Stomach (tissue), 19 donors: ENCODE measurements at places on chromosomes 2 and 18. TPM values are rescaled to one million over a fixed set of nuclear protein-coding genes. Genes with fewer than 3 reads are reported as not detected.
A peak's percentile ranks its signal among the peaks of the same experiment; 100 is the strongest.

LTBP1 gene
- total RNA-seq: 42.9 TPM

CYRIA gene
- under 0.01 TPM for total RNA-seq

- H3K27me3 ChIP-seq: no peaks in the 10 kb centered on the region
- H3K27ac ChIP-seq: no peak overlapping the region
- no peak for DNase-seq
- no peak overlapping the region for H3K4me3 ChIP-seq
Measured at GRCh38 chr2:11602563-11603204, 67.3 kb downstream of the NTSR2 start.

GRCh38 chr2:57296795-57297517 lies 749.6 kb upstream of the VRK2 start:
- H3K4me3 ChIP-seq: no peak overlapping the region
- no peaks in the 10 kb centered on the region for H3K27me3 ChIP-seq
- H3K4me1 ChIP-seq: no peaks in the 10 kb centered on the region
- no peak for DNase-seq

DNA sequence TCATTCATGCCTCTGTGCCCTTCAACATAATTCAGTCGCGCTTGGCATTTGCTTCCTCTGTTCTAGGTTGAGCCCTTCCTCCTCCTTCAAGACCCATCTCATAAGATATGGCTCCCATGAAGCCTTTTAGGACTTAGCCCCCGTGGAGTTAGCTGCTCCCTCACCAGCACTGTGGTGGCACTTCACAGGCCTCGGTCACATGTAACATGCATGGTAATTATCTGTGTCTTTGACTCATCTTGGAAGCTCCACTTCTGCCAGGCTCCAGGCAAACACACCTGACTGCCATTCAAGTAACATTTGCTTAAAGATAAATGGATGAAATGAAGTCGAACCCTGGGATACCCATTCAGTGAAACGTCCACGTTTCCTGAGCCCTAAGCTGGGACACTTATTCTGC lies 484.7 kb downstream of the EIPR1 start:
- H3K27me3 ChIP-seq: no peaks in the 10 kb centered on the region
- no peak overlapping the region for H3K27ac ChIP-seq
- no peak overlapping the region for H3K4me3 ChIP-seq
- DNase-seq: no peak
- no peaks in the 10 kb centered on the region for H3K4me1 ChIP-seq
- no peaks in the 10 kb centered on the region for H3K36me3 ChIP-seq

GRCh38 chr2:200397785-200398184 lies 91.3 kb downstream of the SPATS2L start:
- DNase-seq: no peak
- no peak overlapping the region for H3K27ac ChIP-seq
- H3K4me3 ChIP-seq: no peak overlapping the region
- H3K36me3 ChIP-seq: no peaks in the 10 kb centered on the region
- H3K4me1 ChIP-seq: no peaks in the 10 kb centered on the region
- no peaks in the 10 kb centered on the region for H3K27me3 ChIP-seq

DNA sequence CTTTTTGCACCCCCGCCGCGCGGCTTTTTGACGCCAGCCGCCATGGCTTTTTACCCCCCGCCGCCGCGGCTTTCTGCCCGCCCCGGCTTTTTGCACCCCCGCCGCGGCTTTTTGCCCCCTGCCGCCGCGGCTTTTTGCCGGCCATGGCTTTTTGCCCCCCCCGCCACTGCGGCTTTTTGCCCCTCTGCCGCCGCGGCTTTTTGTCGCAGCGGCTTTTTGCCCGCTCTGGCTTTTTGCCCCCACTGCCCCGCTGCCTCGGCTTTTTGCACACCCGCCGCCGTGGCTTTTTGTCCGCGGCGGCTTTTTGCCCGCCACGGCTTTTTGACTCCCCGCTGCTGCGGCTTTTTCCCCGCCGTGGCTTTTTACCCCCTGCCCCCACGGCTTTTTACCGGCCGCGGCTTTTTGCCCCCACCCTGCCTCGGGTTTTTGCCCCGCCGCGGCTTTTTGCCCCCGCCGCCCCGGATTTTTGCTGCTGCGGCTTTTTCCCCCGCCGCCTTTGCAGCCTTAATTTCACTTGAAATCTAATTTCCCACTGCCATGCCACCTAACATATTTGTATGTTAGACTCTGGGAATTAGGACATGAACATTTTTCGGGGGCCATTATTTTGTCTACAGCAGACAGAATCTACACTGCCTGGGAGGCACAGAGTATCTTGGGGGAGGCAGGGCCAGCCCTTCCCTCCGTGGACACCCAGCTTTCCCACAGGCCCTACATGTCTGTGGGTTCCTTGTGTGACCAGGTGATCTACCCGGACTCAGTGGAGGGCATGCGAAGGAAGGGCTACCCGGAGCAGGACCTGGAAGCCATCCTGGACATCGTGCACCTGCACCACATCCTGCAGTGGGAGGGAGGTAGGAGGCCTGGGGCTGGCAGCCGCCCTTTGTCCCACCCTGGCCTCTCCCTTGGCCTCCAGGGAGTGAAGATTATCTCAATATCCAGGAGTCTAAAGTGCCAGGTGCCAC lies 3031.0 kb upstream of the TEKT4 start:
- no peaks in the 10 kb centered on the region for H3K36me3 ChIP-seq
- H3K4me1 ChIP-seq: peaks cover 8% of the 10 kb centered on the region
- H3K4me3 ChIP-seq: peak overlapping the region; percentile 38
- DNase-seq: no peak

- no peaks in the 10 kb centered on the region for H3K4me1 ChIP-seq
- no peaks in the 10 kb centered on the region for H3K36me3 ChIP-seq
- no peak overlapping the region for H3K4me3 ChIP-seq
- H3K27me3 ChIP-seq: peaks cover 20% of the 10 kb centered on the region
Measured at GRCh38 chr2:239609162-239609561, 208.3 kb upstream of the HDAC4 start.

DNA sequence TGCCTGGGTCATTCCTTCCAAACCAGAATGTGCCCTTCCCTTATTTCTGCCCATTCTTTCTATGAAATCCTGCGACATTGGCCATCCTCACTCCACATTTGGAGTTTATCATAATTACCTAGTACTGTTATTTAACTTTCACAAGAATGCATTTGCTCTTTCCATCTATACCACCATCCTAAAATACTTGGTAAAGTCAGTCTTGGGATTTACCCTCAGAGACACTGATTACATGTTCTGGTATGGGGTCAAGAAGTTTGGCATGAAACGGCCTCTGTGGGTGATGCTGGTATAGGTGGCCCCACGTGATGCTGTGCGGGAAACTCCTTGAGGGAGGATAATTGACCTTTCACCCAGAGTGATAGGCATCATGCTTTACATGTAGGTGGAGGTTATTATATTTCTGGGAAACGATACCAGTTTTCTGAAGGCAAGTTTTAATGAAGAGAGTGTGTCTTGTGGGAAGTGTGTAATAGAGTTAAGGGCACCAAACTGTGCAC lies 123.5 kb downstream of the FMNL2 start:
- no peak overlapping the region for H3K27ac ChIP-seq
- DNase-seq: no peak
- no peak overlapping the region for H3K4me3 ChIP-seq
- no peaks in the 10 kb centered on the region for H3K27me3 ChIP-seq
- no peaks in the 10 kb centered on the region for H3K36me3 ChIP-seq

DNA sequence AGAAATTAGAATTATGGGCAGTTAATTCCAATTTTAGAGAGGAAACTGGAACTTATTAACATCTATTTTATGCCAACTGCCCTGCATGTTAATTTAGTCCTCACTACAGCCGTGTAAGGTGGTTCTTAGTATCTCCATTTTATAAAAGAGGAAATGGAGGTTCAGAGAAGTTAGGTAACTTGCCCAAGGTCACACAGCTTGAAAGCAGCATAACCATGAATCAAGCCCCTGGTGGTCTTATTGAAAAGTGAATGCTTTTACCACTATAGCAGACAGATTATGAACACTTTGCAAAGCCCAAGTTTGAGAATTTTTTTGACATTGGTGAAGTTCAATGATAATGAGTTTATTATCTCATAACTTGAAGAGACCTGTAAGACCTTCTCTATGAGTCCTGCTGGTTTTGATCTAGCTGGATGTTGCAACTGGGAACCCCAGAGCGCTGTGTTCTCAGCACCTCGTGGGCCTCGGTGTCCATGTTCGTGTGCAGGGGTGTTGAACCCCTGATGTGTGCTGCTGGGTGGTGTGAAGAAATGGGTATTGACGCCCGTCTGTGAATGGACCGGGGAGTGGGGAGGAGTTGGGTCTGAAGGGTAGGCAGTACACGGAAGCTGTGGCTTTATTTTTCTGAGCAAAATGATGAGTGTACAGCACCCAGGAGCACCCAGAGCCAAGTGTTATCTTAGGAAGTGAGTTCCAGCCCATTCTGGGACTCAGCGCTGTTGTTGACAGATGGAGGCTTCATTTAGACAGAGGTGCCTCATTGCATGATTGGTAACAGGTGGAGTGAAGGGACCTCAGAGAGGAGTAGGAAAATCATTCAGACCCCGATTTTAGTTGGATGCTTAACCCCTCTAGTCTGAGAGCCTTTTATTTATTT lies 9.7 kb downstream of the GREB1 start:
- DNase-seq: no peak
- no peak overlapping the region for H3K27ac ChIP-seq
- H3K4me3 ChIP-seq: no peak overlapping the region

DNA sequence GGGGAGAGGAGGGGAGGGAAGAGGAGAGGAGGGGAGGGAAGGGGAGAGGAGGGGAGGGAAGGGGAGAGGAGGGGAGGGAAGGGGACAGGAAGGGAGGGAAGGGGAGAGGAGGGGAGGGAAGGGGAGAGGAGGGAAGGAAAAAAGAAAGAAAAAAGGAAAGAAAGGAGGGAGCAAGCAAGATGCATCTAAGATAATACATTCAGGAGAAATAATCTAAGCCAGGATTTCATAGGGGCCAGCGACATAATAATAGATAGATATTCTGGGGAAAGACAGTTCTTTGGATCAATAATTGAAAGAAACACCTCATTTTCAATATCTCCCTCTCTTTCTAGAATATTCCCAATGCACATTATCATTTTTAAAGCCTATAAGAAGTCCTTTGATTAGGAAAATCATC lies 328.9 kb upstream of the ID2 start:
- no peaks in the 10 kb centered on the region for H3K36me3 ChIP-seq
- H3K27me3 ChIP-seq: no peaks in the 10 kb centered on the region
- no peak for DNase-seq
- no peak overlapping the region for H3K27ac ChIP-seq

DNA sequence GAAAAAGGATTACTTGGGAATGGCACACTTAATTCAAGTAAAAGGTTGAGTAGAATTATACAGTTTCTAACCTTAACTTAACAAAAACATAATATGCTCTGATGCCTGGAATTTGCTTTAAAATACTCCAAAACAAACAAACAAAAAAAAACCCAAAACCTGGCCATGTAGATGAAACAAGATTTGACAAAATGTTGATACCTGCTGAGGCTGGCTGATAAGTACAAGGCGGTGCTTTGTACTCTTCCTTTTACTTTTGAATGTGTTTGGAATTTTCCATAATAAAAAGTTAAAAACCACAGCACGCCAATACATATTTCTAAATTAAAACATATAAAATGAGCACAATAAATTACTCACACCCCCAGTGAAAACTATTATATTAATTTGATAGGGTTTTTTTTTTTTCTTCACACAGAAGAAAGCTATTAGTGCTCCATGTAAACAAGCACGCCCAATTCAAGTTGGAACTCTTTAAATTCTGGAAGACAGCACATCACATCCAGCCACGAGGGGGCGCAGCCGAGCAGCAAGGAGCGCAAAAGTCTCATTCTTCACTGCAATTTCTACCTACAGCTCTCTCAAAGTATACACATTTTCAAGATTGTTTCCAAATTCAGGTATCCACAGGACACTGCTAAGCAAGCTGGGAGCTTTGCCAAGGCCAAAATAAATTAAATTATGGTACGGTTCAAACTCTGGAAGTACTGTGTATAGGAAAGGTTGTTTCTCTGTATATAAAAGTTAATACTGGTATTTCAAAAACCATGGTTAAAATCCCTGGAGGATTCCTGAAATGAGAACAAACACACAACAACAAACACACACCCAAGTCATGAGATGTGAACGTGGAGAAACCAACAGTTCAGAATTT lies 7.5 kb downstream of the SERTAD2 start:
- H3K27ac ChIP-seq: no peak overlapping the region
- no peaks in the 10 kb centered on the region for H3K27me3 ChIP-seq
- DNase-seq: peak; percentile 91
- no peak overlapping the region for H3K4me3 ChIP-seq
- peaks cover 46% of the 10 kb centered on the region for H3K4me1 ChIP-seq

GRCh38 chr2:205556357-205556756 lies 125.9 kb upstream of the NRP2 start:
- no peaks in the 10 kb centered on the region for H3K4me1 ChIP-seq
- H3K4me3 ChIP-seq: no peak overlapping the region
- H3K27me3 ChIP-seq: no peaks in the 10 kb centered on the region

DNA sequence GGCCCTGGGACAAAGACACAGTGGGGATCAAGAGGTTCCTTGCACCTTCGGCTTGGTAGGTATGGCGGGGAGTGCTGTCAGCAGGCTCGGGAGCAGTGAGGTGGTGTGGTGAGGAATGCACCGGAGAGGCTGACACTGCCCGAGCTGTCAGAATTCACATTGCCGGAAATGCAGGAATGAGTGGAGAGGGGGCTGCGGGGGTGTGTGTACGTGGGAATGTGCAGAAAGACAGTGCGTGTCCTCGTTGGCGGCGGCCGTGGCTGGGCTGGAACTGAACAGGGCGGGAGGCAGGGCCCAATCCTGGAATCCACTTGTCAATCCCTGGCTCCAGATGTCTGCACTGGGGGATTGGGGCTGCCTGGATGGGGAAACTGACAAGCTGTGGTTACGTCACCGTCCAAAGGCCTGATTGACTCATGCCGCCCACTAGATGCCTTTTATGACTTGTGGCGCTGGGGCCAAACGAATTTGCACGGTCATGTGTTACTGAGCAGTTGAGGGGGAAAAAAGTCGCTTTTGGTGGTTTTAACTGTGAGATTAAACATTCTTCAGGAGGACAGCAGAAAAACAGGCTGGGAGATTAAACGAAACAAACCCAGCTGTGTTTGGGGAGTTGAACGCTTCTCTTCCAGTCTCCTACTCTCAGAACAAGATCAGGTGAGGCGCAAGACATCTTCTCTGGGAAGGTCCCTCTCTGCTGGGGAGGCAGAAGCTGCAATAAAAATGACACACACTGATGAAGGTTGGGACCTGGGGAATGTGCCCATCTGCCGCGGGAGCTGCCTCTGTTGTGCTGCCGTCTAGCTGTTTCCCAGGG lies 189.4 kb upstream of the GLI2 start:
- H3K4me3 ChIP-seq: no peak overlapping the region
- no peak overlapping the region for H3K27ac ChIP-seq
- peaks cover 7% of the 10 kb centered on the region for H3K4me1 ChIP-seq
- DNase-seq: no peak

DNA sequence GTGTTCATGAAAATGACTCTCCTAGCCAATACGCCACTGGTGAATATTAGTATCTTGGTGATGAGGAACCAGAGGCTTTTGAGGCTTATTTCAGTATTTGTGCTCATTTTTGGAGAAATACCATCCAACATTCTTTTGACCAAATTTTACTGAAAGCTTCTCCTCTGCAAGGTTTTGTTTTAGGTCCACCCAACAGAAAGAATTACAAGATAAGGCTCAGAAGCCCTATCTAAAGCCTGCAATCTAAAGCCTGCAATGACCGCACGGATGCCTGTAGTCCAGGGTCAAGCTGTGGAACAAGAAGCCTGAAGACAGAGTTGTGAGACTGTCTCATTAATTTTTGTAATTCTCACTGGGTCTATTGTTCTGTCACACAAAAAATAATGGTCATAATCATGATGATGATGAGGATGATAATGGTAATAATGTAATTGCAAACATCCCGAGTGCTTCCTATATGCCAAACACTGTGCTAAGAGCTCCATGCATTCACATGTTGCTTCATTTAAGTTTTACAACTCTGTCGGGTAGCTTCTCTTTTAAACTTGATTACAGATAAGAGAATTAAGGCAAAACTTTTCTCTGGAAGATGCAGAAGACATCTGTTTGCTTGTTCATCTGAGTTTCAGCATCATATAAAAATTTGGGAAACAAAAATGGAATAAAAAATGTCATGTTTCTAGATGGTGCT lies 33.2 kb upstream of the NCOA1 start:
- H3K4me1 ChIP-seq: no peaks in the 10 kb centered on the region
- DNase-seq: no peak
- H3K36me3 ChIP-seq: no peaks in the 10 kb centered on the region
